Activated CD4-positive, alpha-beta T cell treated with anti-CD3 and anti-CD28 coated beads, Interleukin-2, amount 10 ng/mL, durations not matched to agents 24 days and 14 days (primary cell): ENCODE measurements at places on chromosomes 12 and 14. TPM values are rescaled to one million over a fixed set of nuclear protein-coding genes. Genes with fewer than 3 reads are reported as not detected.

The KLRG1 gene
- 0.71 and 0.84 TPM in 2 replicates for total RNA-seq

The CCND2 gene
- total RNA-seq = 607 and 615 TPM in 2 replicates

The DLGAP5 gene
- total RNA-seq = 28.7 and 32.4 TPM in 2 replicates

The ABCD2 gene
- total RNA-seq = 7.0 and 7.4 TPM in 2 replicates

The TEX22 gene
- 5.7 and 6.4 TPM in 2 replicates for total RNA-seq

The NRXN3 gene
- not detected in 2 replicates for total RNA-seq

The ITGA7 gene
- 0.65 and 1.5 TPM in 2 replicates for total RNA-seq

The TSPAN8 gene
- not detected in 2 replicates for total RNA-seq

The ATP2B1 gene
- total RNA-seq = 19.7 and 22.1 TPM in 2 replicates

The AQP2 gene
- not detected in 2 replicates for total RNA-seq

The PIWIL1 gene
- not detected in 2 replicates for total RNA-seq

The OR6C76 gene
- not detected in 2 replicates for total RNA-seq

The LRRC10 gene
- not detected in 2 replicates for total RNA-seq

The CHGA gene
- total RNA-seq = not detected in 2 replicates

The ATL1 gene
- 0.75 and 1.0 TPM in 2 replicates for total RNA-seq

The NKX2-1 gene
- not detected in 2 replicates for total RNA-seq

The TMEM30B gene
- total RNA-seq = 0.44 and 0.47 TPM in 2 replicates

The TRIAP1 gene
- total RNA-seq = 54.6 and 57.5 TPM in 2 replicates
